ENCODE measurements at places on chromosomes 7 and 10. TPM values are rescaled to one million over a fixed set of nuclear protein-coding genes. Genes with fewer than 3 reads are reported as not detected.
A peak's percentile ranks its signal among the peaks of the same experiment; 100 is the strongest.

ACBD7 gene
- 1.1 TPM for total RNA-seq

- DNase-seq, result peak; percentile 35
Observed at GRCh38 chr10:6014241-6014761, 37.0 kb upstream of the IL15RA start.

DNA sequence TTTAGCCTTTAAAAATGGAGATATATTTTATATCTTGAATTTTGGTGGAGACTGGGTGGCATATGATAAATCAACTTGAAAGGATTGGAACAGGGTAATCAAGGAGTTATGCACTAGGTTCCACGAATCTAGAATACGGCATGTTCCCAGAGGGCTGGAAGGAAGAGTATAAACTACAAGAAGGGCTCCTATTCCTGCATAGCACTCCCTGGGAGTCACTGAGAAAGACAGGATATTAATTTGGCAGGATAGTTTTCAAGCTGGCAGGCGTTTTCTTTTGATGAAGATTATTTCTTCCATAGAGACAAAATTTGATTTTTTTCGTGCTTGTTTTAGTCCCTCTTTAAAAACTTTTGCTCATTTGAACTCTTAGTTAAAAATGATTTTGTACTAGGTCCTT lies 119.7 kb downstream of the VWC2 start:
- no peak for DNase-seq

GARIN1A gene
- 2.9 TPM for total RNA-seq

- DNase-seq, result no peak
Observed at GRCh38 chr7:44654255-44654796, 47.9 kb downstream of the OGDH start.

- DNase-seq, result no peak
Observed at GRCh38 chr7:151225948-151226510, 976 bp downstream of the ABCF2 start.

- no peak for DNase-seq
Observed at GRCh38 chr10:20858292-20859124, 38.6 kb downstream of the NEBL start.

- DNase-seq, result no peak
Observed at GRCh38 chr7:112573302-112574039, 92.7 kb downstream of the LSMEM1 start.

GIMAP1 gene
- 6.6 TPM for total RNA-seq

GRCh38 chr10:128060341-128061250 lies 65.6 kb downstream of the MKI67 start:
- DNase-seq, result no peak

GRCh38 chr10:131398166-131398565 lies 86.6 kb upstream of the TCERG1L start:
- DNase-seq, result no peak

GPER1 gene
- total RNA-seq, result 2.6 TPM

GRCh38 chr10:119686465-119687191 lies 35.4 kb downstream of the BAG3 start:
- DNase-seq, result peak; percentile 65

LRRC4 gene
- total RNA-seq, result 0.33 TPM

- DNase-seq, result no peak
Observed at GRCh38 chr10:16470747-16471146, 33.9 kb downstream of the PTER start.

DNA sequence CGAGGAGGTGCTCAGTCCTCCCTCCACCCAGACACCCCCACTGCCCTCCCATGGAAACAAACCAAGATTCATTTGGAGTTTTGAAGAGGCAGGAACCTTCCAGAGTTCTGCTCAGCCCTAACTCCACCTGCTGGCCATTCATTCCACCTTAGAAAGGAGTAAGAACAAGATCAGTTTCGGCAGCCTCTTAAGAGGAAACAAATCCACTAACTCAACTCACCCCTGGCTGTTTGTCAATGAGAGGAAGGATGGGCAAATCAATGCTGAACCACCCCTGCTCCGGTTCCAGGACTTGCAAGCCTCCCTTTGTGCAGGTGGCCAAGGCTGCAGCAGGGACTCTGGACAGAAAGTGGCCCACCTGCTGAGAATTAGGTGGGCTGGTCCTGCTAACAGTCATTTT lies 26.2 kb downstream of the CCDC3 start:
- no peak for DNase-seq

GRCh38 chr10:31774299-31774900 lies 154.2 kb downstream of the ARHGAP12 start:
- DNase-seq, result no peak

- no peak for DNase-seq
Observed at GRCh38 chr7:4137552-4137951, 544.5 kb upstream of the FOXK1 start.

- no peak for DNase-seq
Observed at GRCh38 chr7:118861581-118861980, 637.1 kb downstream of the ANKRD7 start.

DNA sequence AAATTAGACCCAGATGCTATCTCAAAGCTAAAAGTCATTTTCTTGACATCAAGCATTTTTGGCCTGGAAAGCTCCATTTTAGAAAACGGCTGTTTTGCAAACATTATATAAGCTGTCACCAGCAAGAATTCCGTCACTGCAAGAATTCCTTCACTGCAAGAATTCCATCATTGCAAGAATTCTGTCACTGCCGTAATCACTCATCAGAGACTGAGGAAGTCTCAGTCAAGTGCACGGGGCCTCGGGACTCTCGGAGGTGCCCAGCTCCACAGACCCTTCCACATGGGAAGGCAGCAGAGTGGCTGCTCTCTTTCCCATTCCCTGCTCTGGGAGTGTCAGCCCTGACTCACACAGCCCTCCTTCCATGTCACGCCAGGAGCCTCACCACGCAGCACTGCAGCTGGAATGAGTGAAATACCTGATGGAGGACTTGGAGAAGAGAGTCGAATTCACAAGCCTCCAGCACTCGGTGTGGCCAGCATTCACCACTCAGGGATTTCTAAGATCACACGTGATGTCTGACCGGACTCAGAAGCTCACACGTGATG lies 168.3 kb downstream of the PTPRN2 start:
- no peak for DNase-seq

GRCh38 chr7:140526787-140527664 lies 47.7 kb upstream of the MKRN1 start:
- DNase-seq, result no peak

GRCh38 chr7:7922684-7923385 lies 45.8 kb upstream of the GLCCI1 start:
- no peak for DNase-seq

- DNase-seq, result no peak
Observed at GRCh38 chr7:125643302-125643701, 713.7 kb upstream of the POT1 start.

DNA sequence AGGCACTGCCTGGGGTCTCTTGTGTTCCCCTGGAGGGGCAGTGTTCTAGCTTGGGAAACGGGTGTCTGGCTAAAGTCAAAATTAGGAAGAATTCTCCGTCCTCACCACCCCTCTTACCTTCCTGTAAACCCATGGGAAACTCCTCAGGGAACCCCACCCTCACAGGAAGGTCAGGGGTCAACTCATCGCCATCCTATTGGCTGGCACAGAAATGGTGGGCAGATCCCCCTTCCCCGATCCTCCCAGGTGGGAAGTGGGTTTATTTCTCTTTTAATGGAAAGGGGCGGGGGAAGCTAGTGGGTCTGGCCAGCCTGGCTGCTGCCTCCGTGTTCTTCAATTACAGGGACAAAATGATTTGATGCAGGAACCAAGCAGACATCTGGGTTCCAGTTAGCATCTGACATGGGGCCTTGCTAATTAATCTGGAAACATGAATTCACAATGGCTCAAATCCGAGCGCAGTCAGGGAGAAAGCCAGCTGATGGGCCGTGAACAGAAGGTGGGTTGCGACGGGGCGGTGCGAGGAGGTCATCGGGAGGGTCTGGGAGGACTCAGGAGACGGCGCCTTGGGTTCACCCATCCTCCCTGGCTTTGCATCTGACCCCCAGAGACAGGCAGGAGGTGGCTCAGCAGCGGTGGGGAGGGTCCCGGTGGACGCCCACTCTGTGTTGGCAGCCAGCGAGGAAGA lies 66.6 kb downstream of the SLIT1 start:
- DNase-seq, result no peak

DNA sequence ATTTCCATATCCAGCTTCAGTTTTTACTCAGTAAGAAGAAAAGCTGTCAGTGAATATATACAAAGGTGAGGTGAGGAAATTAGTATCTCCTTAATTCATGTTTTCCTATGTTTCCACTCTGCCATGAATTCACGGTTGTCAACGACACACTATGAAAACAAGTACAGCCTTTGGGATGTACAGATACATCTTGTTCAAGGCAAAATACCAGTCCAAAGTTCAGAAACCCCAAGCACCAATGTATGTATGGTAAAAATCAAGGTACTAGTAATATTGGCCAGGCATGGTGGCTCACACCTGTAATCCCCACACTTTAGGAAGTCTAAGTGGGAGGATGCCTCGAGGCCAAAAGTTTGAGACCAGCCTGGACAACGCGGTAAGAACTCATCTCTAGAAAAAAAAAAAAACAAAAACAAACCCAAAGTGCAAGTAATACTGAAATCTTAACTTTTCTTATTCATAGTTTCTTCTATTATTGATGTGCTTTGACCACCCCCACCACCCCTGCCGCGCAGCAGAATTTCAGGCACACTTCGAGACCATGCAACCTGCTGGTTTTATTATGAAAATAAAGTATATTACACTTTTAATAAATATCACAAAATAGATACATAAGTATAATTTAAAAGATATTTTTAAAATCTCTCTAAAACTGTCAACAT lies 3.5 kb downstream of the ESYT2 start:
- DNase-seq, result no peak

LRRC18 gene
- total RNA-seq, result not detected

GPAM gene
- total RNA-seq, result 462 TPM

- DNase-seq, result no peak
Observed at GRCh38 chr7:87831097-87831496, 45.1 kb downstream of the SLC25A40 start.

DNA sequence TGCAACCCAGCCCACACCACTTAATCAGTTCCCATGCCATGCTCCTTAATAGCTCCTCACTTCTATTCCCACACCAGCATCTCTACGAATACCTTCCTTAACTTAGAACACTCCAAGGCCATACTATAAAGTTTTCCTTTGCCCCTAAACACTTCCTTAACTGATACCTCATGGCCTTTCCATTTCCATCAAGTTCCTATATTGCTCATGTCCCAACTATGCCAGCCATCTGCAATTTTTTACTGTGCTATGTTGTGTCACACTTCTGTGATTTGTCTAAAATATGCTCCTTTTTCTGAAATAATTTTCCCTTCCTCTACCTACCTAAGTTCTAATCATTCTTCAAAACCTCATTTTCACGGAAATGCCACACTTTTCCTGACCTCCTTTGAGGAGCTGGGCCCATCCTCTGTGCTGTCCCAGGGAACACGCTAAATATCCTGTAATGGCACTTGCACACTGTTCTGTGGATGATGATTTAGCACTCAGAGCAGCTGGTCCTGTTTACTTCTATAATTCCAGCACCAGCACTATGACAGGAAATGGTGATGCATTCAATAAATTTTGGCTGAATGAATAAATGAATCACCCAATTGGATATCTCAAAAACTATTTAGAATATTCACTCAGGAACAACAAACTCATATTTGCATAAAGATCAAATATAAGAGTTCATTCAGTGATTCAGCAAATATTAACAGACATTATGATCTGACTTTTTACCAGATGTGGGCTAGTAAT lies 266.5 kb upstream of the HGF start:
- DNase-seq, result no peak

- DNase-seq, result no peak
Observed at GRCh38 chr7:13604178-13604577, 385.3 kb downstream of the ETV1 start.

ANK3 gene
- 57.4 TPM for total RNA-seq

TAC1 gene
- 2.8 TPM for total RNA-seq

GRM8 gene
- not detected for total RNA-seq

DNA sequence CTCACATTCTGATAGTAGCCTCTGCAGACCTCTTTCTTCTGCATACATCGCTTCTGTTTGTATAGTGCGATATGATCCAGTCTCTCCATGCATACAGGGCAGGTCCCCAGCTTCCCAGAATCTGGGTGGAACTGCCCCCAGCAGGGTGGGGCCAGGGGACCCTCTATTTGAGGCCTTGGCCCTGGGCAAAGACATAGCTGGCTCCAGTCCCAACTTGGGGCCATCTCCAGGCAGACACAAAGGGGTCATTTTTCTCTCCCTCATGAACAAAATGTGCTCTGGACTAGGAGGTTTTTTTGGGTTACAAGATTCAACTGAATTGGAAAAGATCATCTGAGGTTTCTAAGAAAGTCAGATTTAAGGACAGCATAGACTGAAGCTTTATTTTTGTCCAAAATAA lies 21.1 kb upstream of the HSPA12A start:
- DNase-seq, result no peak

GRCh38 chr7:85095366-85095765 lies 91.5 kb downstream of the SEMA3D start:
- no peak for DNase-seq

CPN1 gene
- total RNA-seq, result not detected

CALML5 gene
- 31.0 TPM for total RNA-seq

FANK1 gene
- 2.6 TPM for total RNA-seq

GRCh38 chr7:5424749-5425506 lies 1.3 kb upstream of the TNRC18 start:
- no peak for DNase-seq

THSD7A gene
- total RNA-seq, result 4.4 TPM

- no peak for DNase-seq
Observed at GRCh38 chr10:3150961-3151360, 21.6 kb downstream of the PITRM1 start.

- DNase-seq, result no peak
Observed at GRCh38 chr10:69959911-69960310, 92.7 kb upstream of the MACROH2A2 start.

PHYHIPL gene
- total RNA-seq, result under 0.01 TPM

NFE2L3 gene
- total RNA-seq, result 5.8 TPM

ZNF488 gene
- total RNA-seq, result not detected

DNA sequence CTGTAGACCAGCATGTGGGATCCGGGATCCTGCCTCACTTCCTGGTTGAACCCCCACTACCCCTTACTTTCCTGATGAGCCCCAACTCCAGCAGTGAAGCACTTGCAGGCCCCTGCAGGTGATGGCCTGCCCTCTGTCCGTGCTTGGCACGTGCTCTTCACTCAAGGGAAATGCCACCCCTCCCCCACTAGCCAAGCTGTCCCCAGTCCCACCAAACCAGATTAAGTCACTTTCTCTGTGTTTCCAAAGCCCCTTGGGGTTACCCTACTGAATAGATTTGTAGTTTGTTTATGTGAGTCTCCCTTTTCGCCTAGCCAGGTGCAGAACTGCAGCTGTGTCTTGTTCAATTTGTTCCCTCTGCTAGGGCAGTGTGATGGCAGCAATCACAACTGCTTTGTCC lies 121.7 kb downstream of the WDFY4 start:
- no peak for DNase-seq

GRCh38 chr10:69910561-69910960 lies 108.9 kb downstream of the COL13A1 start:
- DNase-seq, result no peak

ETV1 gene
- 10.1 TPM for total RNA-seq

Data from breast epithelium (tissue), 4 donors.